Esophagus (tissue), 2 donors: ENCODE measurements at places on chromosomes 3 and 15. TPM values are rescaled to one million over a fixed set of nuclear protein-coding genes. Genes with fewer than 3 reads are reported as not detected.

POLQ gene
- 3.2 TPM for polyA plus RNA-seq

GSK3B gene
- 12.0 TPM for polyA plus RNA-seq

PXYLP1 gene
- 1.1 TPM for polyA plus RNA-seq

SLC12A8 gene
- polyA plus RNA-seq = 2.7 TPM

GABRR3 gene
- not detected for polyA plus RNA-seq

STAB1 gene
- 39.0 TPM for polyA plus RNA-seq

REC114 gene
- not detected for polyA plus RNA-seq

CHRNA5 gene
- polyA plus RNA-seq = 2.3 TPM

HTR3E gene
- polyA plus RNA-seq = not detected

NR2E3 gene
- polyA plus RNA-seq = 0.25 TPM

FOXB1 gene
- not detected for polyA plus RNA-seq

SHC4 gene
- polyA plus RNA-seq = 0.08 TPM

EXD1 gene
- polyA plus RNA-seq = not detected

ARHGEF26 gene
- polyA plus RNA-seq = 5.7 TPM

PLCH1 gene
- polyA plus RNA-seq = 0.10 TPM

DNAH1 gene
- 2.4 TPM for polyA plus RNA-seq

PLS1 gene
- polyA plus RNA-seq = 5.9 TPM

VGLL3 gene
- polyA plus RNA-seq = 0.55 TPM

NCK1 gene
- polyA plus RNA-seq = 23.3 TPM

ZPLD1 gene
- not detected for polyA plus RNA-seq

BNC1 gene
- 7.1 TPM for polyA plus RNA-seq
